GM04503 (cell line): ENCODE measurements at places on chromosomes 2 and 18.

GRCh38 chr2:158714420-158714819 is 80.7 kb upstream of the DAPL1 start:
- DNase-seq, result no peak

DNA sequence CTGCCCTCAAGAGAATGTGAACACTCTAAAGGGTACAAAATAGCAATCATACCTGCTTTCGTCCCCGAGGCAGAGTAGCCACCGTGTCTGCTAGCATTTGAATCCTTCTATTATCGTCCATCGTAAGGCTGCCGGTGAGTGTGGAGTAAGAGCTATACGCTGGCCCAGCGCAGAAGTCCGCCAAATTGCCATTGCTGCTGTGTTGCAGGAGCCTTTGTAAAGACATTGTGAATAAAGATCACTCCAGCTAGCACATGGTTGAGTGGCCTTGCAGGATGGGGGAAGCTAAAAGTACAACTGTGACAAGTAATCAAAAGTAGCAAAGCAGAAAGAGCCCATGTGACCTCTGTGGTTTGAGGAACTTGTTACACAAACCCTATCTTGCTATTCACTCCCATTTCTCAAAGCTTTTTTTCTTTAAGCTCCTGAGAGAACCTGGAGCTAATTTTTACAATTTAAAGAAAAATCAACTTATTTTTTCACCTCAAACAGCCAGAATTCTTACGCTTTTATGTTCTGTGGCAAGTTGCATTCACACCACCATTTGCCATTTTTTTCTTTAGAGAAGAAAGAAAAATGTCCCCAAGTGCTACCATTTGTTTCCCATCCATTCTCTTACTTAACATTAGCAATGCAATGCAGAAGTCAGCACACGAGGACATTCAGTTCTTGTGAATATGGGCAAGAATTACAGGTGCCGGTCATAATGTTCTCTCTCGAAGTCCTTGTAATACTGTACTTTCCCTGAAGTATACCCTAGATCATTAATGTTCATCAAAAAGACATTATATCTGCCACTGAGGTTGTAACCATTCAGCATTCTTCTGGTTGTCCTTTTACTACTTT is at the start of gene CYTIP:
CYTIP (minus strand) TSS at position 295 of the 846 bp plus-strand sequence; CDS start at position 226, 69 bp downstream.
- DNase-seq, result no peak

- DNase-seq, result no peak
Observed at GRCh38 chr2:207479198-207479785, 50.5 kb upstream of the CREB1 start.

DNA sequence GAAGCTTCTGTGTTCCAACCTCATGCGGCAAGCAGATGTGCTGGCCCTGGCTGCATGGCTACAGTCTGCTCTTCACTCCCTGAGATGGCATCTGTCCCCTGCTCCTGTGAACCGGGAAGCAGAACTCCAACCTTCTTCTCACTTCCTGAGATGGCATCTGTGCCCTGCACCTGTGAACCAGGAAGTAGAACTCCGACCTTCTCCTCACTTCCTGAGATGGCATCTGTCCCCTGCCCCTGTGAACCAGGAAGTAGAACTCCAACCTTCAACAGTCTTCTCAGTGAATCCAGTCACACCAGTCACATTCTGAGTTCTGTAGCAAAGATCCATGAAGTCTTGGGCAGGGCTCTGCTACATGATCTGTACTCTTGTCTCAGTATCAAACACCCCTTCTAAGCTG is 887.2 kb upstream of the KLHL29 start:
- no peak for DNase-seq

GRCh38 chr2:232483311-232483922 is 4.2 kb downstream of the ECEL1 start:
- no peak for DNase-seq

- DNase-seq, result no peak
Observed at GRCh38 chr2:170651624-170652325, 63.4 kb upstream of the SP5 start.

- DNase-seq, result no peak
Observed at GRCh38 chr18:59029663-59030429, 109.8 kb upstream of the SEC11C start.
